Astrocyte (in vitro differentiated cells and primary cell): ENCODE measurements at places on chromosomes 5 and 9. TPM values are rescaled to one million over a fixed set of nuclear protein-coding genes. Genes with fewer than 3 reads are reported as not detected.

The ST8SIA4 gene
- total RNA-seq: 0.59 and 0.82 TPM in 2 replicates

The SLC24A2 gene
- 0.16 and 0.17 TPM in 2 replicates for total RNA-seq

DNA sequence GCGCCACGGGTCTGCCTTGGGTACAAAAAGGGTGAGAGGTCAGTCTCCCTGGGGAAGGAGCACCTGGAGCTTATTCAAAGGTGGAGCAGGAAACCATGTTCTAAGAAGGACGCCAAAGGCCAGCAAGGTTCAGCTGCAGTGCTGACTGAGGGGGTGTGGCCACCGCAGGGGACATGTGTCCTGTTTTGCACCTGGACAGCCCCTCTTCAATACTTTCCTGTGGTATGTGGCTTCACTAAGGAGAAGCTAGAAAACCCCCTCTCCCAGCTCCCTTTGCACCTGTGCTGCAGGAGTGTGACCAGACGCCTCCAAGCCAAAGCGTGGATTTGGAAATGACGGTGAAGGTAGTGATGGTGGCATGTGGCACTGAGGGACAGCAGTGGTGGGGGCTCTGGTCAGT, 23.6 kb downstream of the TRIM14 start:
- DNase-seq: no peak

The NOXA1 gene
- 0.50 and 0.84 TPM in 2 replicates for total RNA-seq

- no peak for DNase-seq
Measured at GRCh38 chr9:114424126-114424525, 36.3 kb upstream of the AKNA start.

The PTGES gene
- total RNA-seq: 1.2 and 2.5 TPM in 2 replicates

DNA sequence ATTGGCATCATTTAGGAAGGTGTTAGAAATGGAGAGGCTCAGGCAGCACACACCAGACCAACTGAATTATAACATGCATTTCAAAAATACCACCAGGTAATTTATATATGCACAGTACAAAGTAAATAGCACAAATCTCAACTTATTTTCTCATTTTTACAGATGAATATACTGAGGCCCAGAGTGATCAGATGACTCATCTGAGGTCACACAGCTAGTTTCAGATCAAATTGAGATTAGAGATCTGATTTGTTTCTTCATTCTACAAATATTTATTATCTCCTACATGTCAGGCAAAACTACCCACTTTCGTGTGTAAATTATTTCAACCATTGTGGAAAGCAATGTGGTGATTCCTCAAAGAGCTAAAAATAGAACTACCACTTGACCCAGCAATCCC, 507.1 kb downstream of the TLE4 start:
- DNase-seq: no peak

DNA sequence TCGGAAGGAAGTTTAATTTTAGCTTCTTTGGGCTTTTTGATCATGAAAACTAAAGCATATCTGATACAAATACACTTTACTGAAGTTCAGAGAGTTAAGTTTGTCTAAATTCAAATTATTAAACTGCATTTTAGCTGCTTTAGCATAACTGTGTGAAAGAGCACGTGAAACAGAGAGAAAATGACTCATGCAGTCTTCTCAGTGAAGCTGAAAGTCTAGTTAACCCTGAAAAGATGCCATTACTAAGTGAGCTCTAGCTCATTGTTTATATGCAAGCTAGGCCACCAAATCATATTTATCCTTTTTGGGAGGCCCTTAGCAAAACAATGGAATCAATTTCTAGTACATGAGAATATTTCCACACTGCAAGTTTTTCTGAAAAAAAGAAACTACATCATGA, 27.6 kb downstream of the TPD52L3 start:
- peak; percentile 57 for DNase-seq

The PCDHGA9 gene
- total RNA-seq: 0.73 and 0.87 TPM in 2 replicates

- peak; percentile 30 for DNase-seq
Measured at GRCh38 chr5:111379391-111379816, 132.9 kb downstream of the STARD4 start.

DNA sequence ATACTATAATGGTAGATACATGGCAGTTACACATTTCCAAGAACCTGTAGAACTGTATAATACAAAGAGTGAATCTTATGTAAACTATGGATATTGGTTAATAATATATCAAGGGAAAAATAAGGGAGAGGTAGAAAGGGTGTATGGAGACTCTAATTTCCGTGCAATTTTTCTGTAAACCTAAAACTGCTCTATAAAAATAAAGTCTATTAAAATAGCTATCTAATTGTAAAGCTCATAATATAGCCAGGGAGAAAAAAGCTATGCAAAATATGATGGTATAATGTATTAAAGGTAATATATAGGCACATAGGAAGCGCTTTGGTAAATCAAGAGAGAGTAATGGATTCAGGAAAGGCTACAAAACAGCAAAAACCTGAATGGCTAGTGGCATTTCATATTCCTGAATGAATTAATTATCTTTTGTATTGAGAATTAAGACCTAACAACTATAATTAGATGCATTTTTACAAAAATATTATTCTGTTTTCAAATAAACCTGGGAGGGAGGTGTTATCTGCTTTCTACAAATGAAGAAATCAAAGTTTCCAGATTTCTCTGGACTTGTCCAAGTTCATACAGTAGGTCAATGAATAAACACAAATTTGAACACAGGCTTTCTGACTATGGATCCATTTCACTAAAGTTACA, 22.8 kb downstream of the ANXA1 start:
- DNase-seq: no peak

DNA sequence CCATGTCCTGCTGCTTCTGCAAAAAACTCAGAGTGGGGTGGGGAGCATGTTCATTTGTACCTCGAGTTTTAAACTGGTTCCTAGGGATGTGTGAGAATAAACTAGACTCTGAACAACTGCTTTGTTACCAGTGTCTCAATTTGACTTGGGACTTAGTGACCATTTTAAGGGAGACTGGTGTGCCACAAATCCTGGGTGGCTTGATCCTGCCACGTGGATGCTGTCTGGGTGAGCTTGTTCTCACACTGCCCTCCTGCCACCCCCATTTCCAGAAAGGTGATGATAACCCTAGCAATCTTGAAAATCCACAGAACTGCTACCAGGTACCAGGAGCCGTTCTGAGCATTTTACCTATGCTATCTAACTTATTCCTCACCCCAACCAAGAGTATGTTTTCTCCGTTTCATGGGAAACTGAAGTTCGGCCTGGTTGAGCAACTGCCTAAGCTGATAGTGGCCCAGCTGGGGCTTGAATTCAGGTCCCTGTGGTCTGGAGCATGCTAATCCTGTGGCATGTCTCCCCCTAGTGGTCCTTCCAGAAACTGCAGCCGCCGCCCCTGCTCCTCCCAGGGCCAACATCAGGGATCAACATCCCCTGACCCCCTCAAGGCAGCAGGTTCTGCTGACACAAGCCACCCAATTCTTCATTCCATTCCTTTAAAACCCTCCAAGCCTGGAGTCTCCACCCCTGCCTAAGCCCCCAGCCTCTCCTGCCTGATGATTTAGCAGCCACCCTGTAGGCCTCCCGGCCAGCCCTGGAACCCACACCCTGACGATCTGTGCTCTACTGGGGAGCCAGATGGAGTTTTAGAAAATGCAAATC, 2.8 kb downstream of the IL3 start:
- DNase-seq: peak; percentile 18

The RPS23 gene
- 1,547 and 1,683 TPM in 2 replicates for total RNA-seq

- peak; percentile 15 for DNase-seq
Measured at GRCh38 chr9:131833906-131834305, 94.0 kb upstream of the RAPGEF1 start.

The DNM1 gene
- total RNA-seq: 29.7 and 37.6 TPM in 2 replicates

- DNase-seq: peak; percentile 24
Measured at GRCh38 chr9:105401651-105402050, 46.2 kb upstream of the FSD1L start.

The DENND1A gene
- 12.7 and 13.1 TPM in 2 replicates for total RNA-seq
